ENCODE measurements at places on chromosomes 12 and 14. TPM values are rescaled to one million over a fixed set of nuclear protein-coding genes. Genes with fewer than 3 reads are reported as not detected.

The VDR gene
- total RNA-seq, result 1.1 TPM

The OVCH1 gene
- total RNA-seq, result not detected

The FOXG1 gene
- 0.12 TPM for total RNA-seq

GRCh38 chr14:74720526-74720925 is 7.6 kb downstream of the FCF1 start:
- DNase-seq, result no peak

DNA sequence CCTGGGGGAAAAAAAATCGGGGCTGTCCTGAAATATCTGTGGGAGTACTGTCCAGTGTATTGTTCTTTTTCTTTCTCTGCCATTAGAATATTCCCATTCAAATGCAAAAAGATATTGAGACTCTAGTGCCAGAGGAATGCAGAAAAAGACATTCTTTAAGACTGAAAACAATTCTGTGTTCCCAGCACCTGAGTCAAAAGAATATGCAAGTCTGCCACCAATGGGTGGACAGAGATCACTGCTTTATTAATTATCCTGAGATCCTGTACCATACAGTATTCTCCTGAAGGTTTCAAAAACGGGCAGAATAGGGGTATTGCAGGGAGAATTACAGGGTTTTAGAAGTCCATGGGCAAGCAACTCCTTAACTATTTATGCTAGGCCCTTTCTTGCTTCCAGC is 361.8 kb downstream of the C12orf50 start:
- peak; percentile 6 for DNase-seq

GRCh38 chr12:11162502-11162901 is 8.5 kb upstream of the SMIM10L1 start:
- DNase-seq, result peak; percentile 33

- DNase-seq, result no peak
Measured at GRCh38 chr12:63206494-63206893, 55.5 kb upstream of the AVPR1A start.

DNA sequence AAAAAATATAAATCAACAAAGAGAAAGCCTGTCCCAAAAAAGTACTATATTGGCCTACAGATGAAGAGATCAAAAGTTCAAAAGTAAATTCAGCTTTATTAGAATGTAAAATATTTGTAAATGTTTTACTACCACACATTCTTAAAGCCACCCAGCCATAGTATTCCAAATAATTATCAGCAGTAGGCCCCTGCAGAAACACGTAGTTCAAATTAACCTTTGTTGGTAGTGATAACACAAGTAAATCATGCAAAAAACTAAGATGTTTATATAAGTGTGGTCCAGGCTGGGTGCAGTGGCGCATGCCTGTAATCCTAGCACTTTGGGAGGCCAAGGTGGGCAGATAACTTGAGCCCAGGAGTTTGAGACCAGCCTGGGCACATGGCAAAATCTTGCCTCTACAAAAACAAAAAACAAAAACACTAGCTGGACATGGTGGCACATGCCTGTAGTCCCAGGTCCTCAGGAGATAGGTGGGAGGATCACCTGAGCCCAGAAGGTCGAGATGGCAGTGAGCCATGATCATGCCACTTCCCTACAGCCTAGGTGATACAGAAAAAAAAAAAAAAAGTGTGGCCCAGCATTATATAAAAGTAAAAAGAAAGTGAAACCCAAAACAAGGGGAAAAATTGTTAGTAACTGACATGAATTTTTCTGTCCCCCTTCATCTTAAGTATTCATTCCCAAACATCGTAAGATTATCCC is 17.9 kb downstream of the SPTLC2 start:
- no peak for DNase-seq

GRCh38 chr14:101867854-101868253 is 96.5 kb upstream of the DYNC1H1 start:
- no peak for DNase-seq

DNA sequence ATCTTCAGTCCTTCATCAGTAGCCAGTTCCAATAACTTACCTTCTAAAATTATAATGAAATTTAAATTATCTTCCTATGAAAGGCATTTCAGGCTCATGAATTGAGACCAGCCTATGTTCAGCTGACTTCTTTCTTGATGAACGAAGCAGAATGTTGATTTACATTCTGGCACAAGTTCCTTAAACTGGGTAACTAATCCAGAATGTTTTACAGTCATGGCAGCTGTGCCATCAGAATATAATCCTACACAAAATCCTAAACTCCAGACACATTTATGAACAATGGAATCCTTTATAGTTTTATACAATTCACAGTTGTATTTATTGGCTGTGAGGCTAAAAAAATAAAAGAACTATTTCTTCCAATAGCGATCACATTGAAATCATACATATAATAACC is 97.3 kb upstream of the CPM start:
- no peak for DNase-seq

- no peak for DNase-seq
Measured at GRCh38 chr12:11748903-11749302, 99.4 kb downstream of the ETV6 start.

- no peak for DNase-seq
Measured at GRCh38 chr14:89374908-89375307, 42.1 kb downstream of the FOXN3 start.

DNA sequence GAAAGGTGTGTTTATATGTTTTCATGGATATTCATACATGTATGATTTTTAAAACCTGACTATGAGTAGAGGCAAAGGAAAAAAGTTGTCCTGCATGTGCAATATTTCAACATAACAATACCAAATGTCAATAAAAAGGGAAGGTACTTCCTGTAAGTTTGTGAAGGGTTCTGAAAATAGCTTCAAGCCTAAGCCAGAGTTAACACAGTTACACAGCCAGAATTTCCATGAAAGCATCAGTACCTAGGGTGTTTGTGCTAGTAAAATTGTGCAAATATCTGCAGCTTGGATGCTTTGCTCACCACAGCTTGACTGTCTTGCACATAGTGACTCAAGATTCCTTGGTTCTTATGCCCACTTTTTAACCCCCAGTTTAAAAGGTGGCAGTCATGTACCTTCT is 193.1 kb upstream of the FAR2 start:
- no peak for DNase-seq
